Endodermal cell (in vitro differentiated cells): ENCODE measurements at places on chromosomes 3 and 15. TPM values are rescaled to one million over a fixed set of nuclear protein-coding genes. Genes with fewer than 3 reads are reported as not detected.

Gene TNFSF10
- 0.51 and 0.68 TPM in 2 replicates for total RNA-seq

Gene LMAN1L
- total RNA-seq = not detected in 3 replicates

Gene ERICH6
- 0.42 TPM in 1 of 2 replicates, not detected in the other for total RNA-seq

Gene SKIL
- total RNA-seq = 147 to 152 TPM (median 148 TPM) in 3 replicates

Gene RAB6B
- total RNA-seq = 3.0 and 3.3 TPM in 2 replicates

Gene UCN2
- total RNA-seq = not detected in 2 replicates

- peak; percentile 79 for DNase-seq
Measured at GRCh38 chr15:98801234-98801561, 152.9 kb downstream of the IGF1R start.

DNA sequence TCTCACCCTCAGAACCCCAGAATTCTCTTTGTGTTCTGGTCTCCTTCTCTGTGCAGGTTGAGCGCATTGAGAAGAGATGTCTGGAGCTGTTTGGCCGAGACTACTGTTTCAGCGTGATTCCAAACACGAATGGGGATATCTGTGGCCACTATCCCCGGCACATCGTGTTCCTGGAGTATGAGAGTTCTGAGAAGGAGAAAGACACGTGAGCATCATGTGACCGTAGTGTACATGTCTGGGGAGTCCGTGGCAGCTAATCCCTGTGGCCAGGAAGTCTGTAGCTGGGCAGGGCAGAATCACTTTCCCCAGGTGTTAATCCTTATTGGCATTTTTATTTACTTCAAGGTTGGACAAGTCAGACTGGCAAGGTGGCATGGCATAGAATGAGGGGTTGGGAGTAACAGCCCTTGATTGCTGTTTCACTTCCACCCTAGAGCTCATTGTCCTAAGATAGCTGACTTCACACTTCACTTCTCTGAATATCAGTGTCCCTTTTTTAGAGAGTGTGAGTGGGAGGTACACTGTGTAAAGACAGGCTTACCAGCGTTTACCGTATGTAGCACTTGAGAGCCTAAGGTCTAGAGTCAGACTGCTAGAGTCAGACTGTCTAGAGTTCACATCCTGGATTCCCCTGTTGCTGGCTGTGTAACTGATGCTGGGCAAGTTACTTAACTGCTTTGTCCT is 4.4 kb downstream of the MTMR14 start:
- DNase-seq = no peak

- DNase-seq = peak; percentile 60
Measured at GRCh38 chr3:4982773-4983738, 3.8 kb downstream of the BHLHE40 start.

GRCh38 chr3:173943264-173943663 is 545.7 kb downstream of the NLGN1 start:
- no peak for DNase-seq

DNA sequence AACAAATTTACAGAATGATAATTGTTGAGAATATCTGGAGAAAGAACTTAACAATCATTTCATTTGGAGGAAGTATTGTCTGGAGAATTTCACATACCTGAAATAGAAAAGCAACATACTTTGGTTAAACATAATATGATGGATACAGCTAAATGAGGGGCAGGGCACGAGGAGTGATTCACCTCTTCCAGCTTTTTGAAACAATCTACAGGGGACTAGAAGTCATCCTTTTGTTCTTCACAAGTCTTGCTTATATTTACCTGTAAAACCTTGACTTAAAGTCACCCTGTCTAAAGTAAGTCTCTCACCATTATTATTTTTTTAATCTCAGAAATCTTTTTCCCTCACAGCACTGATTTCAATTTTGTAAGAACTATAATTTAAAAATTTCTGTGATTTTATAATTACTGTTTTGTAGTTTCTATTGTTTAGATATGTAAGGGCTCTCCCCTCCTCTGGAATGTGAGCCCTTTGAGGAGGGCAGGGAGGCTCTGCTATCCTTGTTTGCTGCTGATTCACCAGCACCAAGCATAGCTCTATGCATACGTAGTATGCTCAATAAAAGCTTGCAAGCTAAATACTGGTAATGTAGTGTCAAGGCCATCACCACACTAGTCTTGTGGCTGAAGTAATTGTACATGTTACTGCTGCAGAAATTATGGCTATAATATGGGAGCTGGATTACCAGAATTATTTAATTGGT is 193.9 kb upstream of the THRB start:
- DNase-seq = peak; percentile 50

GRCh38 chr3:4797201-4797705 is 182.0 kb upstream of the BHLHE40 start:
- no peak for DNase-seq

- DNase-seq = peak; percentile 93
Measured at GRCh38 chr15:40511472-40512133, 40.8 kb downstream of the CHST14 start.

GRCh38 chr15:89860891-89861290 is 32.9 kb downstream of the AP3S2 start:
- DNase-seq = no peak

DNA sequence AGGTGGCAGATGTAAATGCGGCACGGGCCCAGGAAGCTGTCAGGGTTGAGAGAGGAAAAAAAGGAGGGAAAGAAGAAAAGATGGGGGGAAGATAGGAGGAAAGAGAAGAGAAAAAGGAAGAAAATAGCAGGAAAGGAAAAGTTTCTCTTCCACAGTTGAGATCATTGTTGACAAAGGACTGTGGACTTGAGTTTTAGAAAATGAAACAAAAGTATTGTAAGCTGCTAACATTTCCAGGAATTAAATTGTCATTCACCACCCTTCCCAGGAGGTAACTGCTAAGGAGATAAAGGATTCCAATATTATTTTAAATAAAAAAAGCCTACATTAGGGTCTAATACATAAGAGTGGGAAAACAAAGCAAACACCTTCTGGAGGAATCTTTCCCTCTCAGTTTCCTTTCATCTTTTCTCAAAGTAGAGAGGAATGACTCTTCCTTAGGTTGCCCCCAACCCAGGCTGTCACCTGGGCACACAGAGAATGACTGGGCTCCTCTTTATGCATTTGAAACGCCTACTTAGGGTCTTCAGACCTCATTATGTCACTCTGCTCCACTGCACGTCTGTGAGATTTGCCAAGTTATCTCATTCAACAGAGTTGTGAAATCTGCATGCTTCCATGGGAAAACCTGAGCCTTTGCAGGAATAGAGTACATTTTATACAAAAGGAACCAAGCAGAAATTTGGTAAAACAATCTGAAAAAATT is 194.0 kb downstream of the TNIK start:
- no peak for DNase-seq

- DNase-seq = no peak
Measured at GRCh38 chr15:48984021-48984710, 20.4 kb upstream of the SHC4 start.

DNA sequence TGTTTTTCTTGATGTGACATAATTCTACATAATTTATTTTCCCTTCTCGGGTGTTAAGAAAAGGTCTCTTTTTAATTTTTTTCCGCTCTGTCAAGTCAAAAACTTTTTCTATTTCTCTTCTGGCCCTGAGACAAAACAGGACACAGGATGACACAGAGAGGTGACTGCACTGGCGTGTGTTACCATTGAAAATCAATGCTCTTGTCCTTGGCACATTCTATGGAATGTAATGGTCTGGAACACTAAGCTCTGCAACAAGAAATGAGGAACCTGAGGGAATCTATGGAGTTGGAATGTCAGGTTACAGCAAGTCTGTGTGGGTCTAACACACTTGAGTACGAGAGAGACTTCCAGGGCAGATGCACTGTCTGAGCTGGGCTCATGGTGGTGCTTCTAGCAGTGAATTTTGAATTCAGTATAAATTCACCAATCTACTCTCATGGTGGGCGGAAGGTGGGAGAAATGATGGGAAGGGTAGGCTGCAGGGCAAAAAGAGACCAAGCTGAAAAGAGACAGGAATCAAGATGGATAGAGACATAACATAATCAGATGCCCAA is 508.3 kb downstream of the TUSC7 start:
- no peak for DNase-seq

- DNase-seq = no peak
Measured at GRCh38 chr3:48614044-48614443, 4.6 kb upstream of the UQCRC1 start.

GRCh38 chr3:130558366-130558765 is 41.4 kb downstream of the COL6A6 start:
- DNase-seq = no peak

DNA sequence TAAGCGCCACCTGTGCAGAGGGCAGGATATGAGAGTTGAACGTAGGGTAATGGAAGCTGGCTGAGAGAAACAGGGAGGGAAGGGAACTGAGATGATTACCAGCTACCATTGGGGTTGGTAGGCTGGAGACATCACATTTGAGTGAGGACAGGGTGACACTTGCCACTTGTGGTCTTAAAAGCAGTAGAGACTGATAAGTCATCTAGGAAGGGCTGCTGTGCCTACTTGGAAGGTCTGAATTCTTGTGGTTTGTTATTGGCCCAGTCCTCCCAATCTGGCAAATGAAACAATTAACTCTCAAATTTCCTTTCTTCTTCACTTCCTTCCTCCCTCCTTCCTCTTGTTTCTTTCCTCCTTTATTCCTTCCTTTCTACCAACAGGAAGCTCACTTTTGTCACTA is 46.8 kb downstream of the COL6A5 start:
- DNase-seq = no peak

DNA sequence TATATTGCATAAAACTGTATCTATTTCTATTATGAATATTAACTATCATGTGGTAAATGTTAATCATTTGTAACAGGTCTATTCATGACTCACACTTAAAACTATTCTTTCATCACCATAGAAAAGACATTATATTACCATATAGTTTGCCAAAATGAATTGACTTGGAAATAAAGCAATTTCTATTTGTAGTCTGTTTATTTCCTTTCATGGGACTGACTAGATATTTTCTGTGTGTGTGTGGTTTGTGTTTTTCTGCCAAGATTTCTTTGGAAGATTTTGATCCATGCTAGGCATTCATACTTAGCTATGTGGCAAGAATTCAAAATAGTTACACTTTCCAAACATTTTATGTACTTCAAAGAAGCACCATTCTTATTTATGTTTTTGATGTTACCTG is 522.5 kb upstream of the AGTR1 start:
- no peak for DNase-seq

DNA sequence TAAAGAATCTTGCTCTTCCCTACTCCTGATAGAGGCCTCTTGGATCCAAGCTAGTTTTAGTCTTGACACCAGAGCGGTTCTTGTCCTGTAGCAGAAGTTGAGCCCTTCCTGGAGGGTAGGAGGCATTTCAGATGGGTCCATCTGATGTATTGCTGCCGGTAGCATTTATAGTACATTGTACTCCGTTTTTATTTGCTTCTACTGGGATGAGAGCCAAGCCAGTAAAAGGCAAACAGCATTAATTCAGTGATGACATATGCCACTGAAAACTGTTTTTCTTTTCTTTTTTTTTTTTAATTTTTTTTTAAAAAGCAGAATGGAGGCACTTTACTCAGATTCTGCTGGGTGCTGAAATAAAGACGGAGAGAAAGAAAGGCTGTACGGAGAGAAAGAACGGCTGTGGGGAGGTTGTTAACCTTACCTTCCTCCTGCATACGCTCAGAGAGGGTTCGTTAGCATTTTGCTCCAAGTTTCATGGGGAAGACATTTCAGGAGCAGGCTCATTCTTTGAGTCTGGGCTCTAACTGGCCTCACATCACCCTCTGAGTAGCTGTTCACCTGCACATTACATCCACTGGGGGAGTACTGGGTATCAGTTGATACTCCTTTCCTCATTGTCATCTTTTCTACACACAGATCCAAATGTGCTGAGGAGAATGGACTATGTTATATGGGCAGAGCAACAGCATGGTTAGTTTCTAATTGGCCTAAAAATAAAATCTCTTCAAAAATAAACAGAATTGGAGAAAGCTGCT is 161.5 kb downstream of the FEZF2 start:
- DNase-seq = no peak

DNA sequence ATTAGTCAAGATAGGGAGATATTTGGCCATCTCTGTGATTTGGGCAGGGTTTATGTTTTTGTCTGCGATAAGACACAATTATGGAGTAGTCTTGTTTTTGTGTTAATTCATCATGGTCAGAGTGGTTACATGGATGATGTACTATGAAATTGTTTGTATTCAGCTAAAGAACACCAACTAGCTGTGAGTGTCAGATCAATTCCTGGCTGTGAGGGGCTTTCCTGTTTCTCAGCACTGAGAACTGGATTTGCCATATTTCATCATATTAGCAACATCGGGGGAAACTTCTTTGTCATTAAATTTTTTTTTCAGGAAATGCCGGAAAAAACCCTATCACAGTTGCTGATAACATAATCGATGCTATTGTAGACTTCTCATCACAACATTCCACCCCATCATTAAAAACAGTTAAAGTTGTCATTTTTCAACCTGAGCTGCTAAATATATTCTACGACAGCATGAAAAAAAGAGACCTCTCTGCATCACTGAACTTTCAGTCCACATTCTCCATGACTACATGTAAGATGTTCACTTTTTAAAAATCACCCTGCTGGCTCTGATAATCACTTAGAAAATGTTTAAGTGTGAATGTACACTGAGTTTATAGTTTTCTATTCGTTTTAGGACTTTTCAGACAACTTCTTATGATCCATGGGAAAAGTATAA is 49.2 kb downstream of the PARP15 start:
- no peak for DNase-seq
